ENCODE measurements at places on chromosomes 16 and 17.

DNA sequence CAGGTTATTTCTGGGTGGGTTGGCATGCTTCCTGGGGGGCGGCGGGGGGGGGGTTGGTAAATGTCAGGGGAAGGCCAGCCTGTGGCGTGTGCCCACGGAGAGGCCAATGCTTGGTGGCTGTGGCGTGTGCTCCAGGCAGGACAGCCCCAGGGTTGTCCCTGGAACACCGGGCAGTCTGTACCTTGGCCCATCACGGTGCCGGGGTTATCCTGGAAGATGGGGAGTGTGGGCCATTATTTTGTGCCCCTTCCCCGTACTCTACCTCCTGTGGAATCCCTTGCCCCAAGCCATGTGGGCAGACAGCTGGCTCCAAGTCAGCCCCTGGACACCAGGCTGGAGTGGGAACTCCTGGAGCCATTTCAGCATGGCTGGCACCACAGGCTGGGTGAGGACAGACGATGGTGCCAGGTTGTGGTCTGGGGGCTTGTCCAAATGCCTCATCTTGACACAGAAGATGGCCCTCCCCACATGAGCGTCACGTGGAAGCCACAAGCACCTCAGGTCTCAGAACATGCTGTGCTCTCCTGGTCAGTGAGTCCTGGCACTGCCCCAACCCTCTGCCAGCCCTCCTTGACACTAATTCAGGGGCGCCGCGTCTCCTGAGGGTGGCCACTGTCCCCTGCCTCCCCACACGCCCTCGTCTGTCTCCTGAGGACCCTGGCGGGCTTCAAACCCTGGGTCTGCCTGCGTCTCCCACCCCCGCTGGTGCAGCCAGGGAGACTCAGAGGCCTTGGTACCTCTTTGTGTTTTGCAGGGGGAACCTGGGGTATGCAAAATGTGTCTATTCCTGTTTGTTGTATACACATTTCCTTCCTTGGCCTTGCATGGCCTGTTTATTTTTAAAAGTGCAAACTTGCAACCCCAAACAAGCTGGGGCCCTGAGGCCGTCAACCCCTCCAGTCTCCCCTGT lies 4.3 kb downstream of the SLC16A3 start:
- DNase-seq: no peak

DNA sequence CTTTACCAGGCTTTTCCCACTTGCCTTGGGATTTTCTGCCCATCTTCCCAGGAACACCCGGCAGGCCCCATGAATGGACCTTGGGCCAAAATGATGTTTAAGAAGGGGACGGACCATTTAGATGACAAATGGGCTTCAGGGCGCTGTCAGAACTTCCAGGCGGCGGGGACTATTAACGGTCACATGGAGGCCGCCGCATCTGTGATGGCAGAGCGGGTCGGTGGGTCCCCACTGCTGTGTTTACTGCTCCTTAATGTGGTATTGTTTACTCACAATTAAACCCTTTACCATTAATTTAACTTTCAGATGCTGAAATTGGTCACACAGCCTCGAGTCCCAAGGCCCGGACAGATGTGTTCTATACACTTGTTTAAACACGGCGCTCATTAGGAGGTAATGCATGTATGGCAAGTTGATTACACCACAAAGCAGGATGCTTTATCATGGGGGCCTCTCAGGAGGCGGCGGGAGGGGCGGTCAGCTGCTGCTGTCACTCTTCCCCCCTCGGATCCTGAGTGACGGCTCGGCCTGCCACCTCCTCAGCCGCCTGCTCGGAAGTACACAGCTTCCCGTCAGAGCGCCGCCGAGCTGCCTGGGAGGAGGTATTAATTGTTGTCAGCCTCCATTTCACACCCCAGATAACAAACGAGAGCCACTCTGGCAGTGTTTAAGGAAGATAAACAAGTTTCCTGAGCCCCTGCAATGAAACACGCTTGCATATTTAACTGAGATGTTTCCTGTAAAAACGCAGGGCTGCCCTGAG lies 83.9 kb upstream of the IRX3 start:
- DNase-seq: no peak

- no peak for DNase-seq
Observed at GRCh38 chr17:18008496-18009268, 30.3 kb downstream of the ATPAF2 start.

DNA sequence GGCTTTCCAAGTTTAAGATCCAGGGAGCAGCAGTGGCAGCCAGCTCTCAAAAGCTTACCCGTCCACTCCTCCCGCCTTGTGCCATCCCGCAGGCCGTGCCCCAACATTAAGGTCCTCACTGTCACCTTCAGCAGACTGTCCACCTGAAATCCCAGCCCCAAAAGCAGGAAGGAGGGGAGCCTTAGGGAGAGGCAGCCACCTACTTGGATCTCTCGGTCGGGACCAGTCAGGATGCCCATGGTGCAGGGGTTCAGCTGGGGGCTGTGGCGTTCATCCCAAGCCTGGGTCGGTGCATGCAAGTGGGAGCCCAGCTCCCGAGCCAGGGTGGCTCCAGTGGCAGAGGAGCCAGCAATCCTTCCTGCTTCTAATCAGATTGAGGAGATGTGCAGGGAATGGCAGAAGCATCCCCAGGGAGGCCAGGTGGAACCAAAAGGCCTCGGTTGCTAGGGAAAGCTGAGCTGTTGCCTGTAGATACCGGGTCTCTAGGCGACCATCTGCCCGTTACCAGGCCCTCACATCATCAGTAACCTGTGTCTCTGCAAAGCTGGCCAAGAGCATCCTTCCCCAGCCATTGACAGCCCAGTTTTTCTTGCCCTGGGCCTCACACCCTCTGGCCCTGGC lies 24.6 kb downstream of the CNGB1 start:
- DNase-seq: no peak

GRCh38 chr17:77343031-77343800 lies 202.4 kb downstream of the SEC14L1 start:
- DNase-seq: no peak

DNA sequence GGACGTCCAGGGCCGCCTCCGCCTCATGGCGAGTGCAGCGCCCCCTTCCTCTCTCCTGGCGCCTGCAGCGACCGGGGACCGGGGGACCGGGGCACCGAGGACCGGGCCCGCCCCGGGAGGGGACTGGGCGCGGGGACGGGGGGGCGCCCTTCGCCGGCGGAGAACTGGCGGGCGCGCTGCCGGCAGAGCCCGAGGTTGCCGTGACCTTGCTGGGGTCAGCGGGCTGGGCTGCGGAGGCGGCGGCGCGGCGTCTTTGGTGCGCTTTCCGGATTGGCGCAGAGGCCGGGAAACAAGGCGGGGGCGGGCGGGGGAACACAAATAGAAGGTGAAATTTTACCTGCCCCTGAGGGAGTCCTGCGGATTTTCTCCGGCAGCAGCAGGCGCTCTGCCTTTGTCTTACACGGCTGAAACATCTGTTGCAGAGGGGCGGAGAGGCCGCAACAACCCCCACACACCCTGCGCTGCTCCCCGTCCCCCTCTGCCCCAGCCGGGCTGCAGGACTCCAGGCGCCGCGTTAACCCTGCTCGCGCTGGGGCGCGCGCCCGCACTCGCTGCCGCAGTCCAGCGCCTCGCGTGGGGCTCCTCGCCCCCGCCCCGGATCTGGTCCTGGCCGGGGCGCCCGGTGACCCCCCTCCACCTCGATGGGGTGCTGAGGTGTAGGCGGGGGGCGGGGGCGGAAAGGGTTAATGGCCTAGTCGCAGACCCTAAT lies 53.5 kb downstream of the SREBF1 start:
- no peak for DNase-seq

GRCh38 chr16:13913374-13914292 lies 6.3 kb upstream of the ERCC4 start:
- no peak for DNase-seq

DNA sequence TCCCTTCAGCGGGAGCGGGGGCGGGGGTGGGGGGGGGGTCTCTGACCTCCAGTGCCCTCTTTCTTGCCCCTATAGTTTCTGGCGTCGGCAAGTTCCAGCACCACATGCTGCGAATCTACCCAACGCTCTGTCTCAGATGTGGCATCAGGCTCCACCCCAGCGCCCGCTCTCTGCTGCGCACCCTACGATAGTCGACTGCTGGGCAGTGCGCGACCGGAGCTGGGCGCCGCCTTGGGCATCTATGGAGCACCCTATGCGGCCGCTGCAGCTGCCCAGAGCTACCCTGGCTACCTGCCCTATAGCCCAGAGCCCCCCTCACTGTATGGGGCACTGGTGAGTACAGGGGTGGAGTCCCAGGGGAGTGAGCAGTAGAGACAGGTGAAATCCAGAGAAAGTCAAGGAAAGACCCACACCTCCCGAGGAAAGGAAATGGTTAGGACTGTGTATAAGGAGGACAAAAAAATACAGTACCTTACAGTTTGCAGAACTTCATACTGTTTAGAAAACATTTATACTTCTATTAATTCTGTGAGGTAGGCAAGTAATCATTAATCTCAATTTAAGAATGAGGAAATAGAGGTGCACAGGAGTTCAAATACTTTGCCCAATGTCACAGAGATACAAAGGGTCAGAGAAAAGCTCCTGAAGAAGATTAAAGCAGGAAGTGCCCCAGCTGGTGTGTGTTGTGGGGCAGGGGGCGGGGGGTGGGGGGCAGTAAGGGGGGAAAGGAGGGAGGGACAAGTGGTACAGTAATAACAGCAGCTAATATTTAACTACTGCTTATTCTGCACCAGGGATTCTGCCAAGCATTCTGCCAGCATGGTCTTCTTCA lies 2.5 kb downstream of the IRX6 start:
- no peak for DNase-seq

DNA sequence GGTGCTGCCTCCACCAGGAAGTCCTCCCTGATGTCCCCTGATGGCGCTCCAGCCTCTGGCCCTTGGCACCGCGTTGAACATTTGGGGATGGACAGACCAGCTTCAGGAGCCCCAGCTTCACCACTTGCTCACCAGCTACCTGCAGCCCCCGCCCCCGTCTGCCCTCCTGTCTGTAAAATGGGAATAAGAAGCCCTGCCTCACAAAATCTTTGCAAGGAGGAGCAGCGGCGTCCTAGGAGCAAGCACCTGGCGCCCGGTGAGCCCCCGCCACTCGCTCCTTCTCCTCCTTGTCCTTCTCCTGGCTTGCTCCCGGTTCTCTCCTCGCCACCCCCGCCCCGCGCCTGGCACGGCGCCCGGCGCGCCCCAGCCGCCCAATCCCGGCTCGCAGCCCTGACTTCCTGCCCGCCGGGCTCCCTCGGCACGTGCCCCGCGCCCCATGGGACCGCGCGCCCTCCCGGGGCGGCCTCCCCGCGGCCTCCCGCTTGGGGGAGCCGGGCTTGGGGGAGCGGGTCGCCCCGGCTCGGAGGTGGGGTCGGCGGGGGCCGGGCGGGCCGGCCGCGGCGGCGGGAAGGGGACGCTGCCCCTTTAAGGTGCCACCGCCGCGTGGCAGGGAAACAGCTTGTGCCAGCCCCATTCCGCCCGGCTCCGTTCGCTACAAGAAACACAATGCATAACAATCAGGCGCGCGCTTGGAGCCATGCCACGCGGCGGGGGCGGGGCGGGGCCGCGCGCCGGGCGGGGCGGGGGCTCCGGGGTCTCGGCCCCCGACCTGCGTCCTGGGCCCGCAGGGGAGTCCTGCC lies 9.1 kb upstream of the PPP1R1B start:
- no peak for DNase-seq

DNA sequence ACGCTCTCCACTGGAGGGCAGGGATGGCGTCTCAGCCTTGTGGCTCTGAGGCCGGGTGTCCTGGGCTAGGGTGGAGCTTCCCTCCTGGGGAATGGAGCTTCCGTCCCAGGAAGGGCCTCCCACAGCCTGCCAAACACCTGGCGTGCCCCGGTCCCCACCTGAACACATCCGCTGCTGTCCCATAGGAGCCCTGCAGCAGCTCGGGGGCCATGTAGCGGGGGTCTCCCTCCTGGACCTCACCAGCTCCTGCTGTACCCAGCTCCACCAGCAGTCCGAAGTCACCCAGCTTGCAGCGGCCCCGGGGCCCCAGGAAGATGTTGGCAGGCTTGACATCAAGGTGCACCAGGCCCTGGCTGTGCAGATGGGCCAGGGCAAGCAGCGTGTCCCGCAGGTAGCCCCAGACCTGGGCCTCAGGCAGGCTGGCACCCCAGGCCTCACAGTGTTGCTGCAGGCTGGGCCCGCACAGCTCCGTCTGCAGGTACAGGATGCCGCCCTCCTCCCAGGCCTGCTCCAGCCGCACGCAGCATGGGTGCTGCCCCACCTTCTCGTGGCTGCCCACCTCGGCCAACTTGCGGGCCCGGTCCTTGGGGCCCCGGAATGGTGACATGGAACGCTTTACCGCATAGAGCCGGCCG lies 5.0 kb downstream of the PKMYT1 start:
- DNase-seq: no peak

DNA sequence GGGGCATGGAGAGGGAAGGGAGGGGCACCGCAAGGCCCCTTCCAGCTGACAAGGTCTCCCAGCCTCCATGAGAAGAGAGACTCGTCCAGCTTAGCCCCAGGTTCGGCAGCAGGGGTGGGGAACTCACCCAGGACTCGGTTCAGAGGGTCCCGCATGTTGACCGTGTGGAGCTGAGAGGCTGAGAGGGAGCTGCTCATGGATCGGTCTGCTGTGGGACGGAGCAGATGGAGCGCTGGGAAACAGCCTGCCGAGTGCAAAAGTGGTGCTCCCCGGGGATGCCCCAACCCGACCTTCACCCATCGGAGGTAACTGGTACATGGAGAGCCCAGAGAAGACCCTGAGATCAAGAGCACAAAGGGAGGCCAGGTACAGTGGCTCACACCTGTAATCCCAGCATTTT lies 4.9 kb downstream of the CSF3 start:
- no peak for DNase-seq

GRCh38 chr16:56357765-56358322 lies 67.5 kb downstream of the AMFR start:
- DNase-seq: no peak

Data from activated CD4-positive, CD25-positive, alpha-beta regulatory T cell (primary cell).